ENCODE measurements at places on chromosomes 3 and 15. TPM values are rescaled to one million over a fixed set of nuclear protein-coding genes. Genes with fewer than 3 reads are reported as not detected.

The GOLGA6L10 gene
- 6.2 TPM for total RNA-seq

The KLF15 gene
- total RNA-seq: 16.5 TPM

The PLA2G4E gene
- not detected for total RNA-seq

The WDR93 gene
- not detected for total RNA-seq

The COPG1 gene
- 98.1 TPM for total RNA-seq

The CHDH gene
- 1.8 TPM for total RNA-seq

The MITF gene
- total RNA-seq: 66.0 TPM

The C3orf33 gene
- total RNA-seq: 0.88 TPM

The LRRC31 gene
- total RNA-seq: 0.35 TPM

The KBTBD13 gene
- total RNA-seq: not detected

The SH2D7 gene
- not detected for total RNA-seq

The LCTL gene
- total RNA-seq: not detected

The FYCO1 gene
- total RNA-seq: 16.5 TPM
